ENCODE measurements at places on chromosomes 3 and 15.

GRCh38 chr15:64895285-64896065, 16.2 kb upstream of the ANKDD1A start:
- DNase-seq: peak; percentile 52

DNA sequence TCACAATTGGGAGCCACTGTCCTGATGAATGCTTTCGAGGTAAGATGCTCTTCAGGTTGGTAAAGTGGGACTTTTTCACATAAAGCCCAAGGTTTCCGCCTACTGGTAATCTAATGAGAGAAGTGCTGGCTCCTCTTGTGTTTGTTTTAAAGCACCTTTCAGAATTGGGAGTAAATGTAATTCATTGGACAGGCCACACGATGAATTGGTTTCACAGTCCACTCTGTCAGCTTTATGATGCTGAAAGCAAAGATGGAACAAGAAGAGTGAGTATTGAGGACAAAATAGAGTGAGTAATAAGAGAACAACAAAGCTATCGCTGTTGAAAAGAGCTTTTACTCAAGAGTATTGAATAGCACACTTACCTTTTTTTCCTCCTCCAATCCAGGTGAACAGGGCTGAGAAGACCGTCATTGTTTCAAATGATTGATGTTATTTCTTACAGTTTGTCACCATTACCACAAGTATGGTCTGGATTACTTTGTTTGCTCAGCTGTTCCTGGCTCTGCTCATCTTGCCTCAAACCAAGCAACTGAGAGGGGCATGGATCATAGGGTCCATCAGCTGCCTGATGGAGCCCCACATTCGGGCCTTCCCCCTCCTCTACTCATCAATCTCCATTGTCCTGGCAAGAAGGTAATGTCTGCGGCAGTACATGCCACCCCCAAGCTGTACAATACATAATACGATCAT, 136.1 kb upstream of the CNTN4 start:
- DNase-seq: no peak

- no peak for DNase-seq
Measured at GRCh38 chr3:47299381-47300318, 16.9 kb downstream of the KLHL18 start.

- no peak for DNase-seq
Measured at GRCh38 chr15:33584797-33585196, 274.0 kb downstream of the RYR3 start.

DNA sequence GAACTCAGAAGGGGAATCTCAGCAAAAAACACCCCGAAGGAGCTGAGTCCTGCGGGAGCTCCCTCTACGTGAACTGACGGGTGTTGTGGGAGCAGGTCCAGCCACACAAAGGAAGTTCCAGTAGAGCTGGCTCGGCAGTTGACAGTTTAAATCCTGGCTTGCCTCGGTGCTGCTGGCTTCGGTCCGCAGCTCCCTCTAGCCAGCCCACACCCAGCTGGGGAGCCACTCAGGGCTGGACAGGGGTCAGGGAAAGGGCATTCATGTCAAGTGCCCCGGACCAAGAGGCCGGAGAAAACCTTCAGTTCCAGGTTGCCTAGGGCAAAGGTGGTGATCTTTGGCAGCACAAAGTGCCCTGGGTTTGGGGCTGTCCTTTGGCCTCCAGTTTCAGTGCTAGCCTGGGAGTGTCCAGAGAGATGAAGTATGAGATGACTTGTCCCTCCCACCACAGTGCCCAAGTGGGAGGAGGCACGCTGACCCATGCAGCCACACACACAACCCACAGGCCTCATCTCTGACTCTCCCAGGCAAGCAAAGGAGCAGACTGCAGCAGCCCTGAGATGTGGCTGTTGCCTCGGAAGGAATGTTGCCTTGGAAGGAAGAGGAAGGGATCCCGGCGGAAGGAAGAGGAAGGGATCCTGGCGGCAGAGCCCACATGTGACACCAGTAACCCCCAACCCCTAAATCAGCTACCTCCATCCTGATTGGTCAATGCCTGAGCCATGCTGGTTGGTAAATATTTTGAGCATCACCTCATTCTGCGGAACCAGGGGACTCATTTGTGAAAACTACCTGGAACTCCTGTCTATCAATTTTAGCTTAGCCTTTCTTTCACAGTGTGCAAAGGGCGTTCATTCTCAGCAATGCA, 13.9 kb upstream of the ANPEP start:
- DNase-seq: no peak

DNA sequence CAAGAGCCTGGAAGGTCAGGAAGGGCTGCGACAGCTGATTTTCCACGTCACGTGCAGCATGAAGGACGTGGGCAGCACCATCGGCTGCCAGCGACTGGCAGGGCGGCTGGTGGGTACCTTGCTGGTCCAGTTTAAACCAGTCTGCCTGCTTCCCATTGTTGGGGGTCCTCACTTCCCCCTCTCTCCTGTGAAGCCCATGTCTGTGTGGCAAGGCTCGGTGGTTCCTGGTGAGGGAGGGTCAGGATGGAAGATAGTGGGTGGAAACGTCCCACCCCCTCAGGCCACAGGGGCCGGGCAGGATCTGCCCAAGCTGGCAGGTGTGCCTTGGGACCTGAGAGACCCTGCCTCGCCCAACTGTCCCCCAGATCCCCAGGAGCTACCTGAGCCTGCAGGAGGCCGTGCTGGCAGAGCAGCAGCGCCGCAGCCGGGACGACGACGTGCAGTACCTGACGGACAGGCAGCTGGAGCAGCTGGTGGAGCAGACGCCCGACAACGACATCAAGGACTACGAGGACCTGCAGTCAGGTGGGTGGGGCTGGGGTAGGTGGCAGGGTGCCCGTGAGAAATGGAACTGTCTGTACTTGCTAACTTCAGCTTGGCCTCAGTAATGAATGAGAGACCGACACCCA, 108.2 kb downstream of the LRRK1 start:
- no peak for DNase-seq

DNA sequence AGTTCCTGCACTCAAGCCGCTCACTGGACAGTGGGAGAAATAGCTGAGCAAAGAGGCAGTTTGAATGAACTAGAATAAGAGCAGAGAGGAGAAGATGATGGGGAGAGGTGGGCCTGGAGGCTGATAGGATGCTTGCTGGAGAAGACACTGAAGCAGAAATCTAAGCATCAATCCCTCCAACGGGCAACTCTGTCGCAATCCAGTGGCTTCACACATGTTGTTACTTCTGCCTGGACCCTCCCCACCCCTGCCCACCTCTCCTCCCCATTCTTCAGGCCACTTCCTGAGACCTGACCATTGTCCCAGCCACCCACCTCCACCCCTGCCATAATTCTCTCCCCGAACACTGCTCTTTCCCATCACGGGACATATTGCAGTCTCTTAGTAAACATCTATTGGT, 76.0 kb downstream of the SRGAP3 start:
- DNase-seq: no peak

- DNase-seq: no peak
Measured at GRCh38 chr3:17182166-17182565, 297.4 kb downstream of the PLCL2 start.

- DNase-seq: no peak
Measured at GRCh38 chr3:102528727-102529126, 93.9 kb downstream of the ZPLD1 start.

DNA sequence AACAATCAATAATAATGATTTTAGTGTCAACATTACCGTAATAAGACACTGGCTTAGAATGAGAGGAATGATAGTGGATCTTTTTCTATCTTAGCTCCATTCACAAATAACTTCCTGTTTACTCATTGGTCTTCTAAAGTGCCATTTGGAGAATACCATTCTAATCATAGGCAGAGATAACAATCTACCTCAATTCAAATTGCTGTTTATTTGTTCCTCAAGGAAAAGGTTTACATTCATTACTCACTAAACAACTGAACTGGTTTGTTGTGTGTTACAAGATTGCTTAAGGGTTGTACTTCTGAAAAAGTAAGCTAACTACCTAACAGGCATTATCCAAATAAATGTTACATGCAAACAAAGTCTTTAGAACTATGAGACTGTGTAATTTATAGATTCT, 8.1 kb upstream of the PCOLCE2 start:
- DNase-seq: no peak

- no peak for DNase-seq
Measured at GRCh38 chr15:41554915-41555314, 4.1 kb upstream of the TYRO3 start.

DNA sequence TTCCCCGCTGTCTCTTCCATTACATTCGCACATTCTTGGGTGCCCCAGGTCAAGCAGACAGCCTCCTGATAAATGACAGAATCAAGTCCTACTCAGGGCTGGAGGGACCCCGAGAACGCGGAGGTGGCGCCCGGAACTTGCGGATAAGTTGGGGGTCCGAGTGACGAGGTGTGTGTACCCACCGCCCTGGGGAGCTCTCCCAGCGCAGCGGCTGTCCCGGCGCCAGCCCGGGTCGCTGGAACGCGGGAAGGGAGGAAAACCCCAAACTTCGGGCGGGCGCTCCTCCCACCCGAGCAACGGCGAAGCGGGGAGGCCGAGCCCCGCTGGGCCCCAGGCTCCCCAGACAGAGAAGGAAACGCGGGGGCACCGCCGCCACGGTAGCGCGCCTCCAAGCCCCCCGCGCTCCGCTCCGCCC, 550 bp downstream of the CLN6 start:
- no peak for DNase-seq

DNA sequence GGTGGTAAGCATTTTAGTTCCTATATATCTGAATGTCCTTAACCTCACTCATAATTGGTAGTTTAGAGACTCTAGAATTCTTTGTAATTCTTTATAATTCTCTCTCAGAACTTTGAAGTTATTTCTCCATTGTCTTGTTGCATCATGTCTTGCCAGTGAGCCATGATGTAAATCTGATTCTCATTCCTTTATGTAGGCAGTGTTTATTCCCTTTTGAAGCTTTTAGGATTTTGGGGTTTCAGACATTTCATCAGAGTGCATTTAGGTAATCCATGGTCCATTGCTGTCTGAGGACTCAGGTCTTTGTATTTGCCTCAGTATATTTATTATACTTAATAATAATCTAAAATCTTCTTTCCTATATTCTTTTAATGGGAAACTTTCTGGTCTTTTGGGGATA, 20.6 kb downstream of the CMC1 start:
- DNase-seq: no peak

All from activated CD4-positive, alpha-beta T cell treated with anti-CD3 and anti-CD28 coated beads for 36 hours (primary cell).